ENCODE measurements at places on chromosomes 12 and 14. TPM values are rescaled to one million over a fixed set of nuclear protein-coding genes. Genes with fewer than 3 reads are reported as not detected.

- no peak for DNase-seq
These were observed 282.4 kb downstream of the DPF3 start for GRCh38 chr14:72611506-72611905.

DNA sequence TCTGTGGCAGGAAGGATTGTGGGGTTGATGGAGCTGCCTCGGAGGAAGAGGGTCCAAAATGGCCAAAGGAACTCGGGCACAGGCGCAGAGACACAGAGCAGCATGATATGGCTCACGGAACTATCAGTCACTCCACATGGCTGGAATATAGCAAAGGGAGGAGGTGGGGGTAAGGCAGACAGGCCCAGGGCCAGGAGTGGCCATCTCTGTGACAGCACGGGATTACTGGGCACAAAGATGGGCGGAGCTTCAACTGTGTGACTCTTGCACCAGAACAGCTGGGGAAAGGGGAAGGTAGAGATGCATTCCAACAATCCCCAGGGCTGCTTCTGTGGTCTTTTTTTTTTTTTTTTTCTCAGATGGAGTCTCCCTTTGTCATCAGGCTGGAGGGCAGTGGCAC lies 24.8 kb upstream of the EML1 start:
- DNase-seq: no peak

GRCh38 chr14:92637228-92637627 lies 111.2 kb downstream of the LGMN start:
- DNase-seq: no peak

DNA sequence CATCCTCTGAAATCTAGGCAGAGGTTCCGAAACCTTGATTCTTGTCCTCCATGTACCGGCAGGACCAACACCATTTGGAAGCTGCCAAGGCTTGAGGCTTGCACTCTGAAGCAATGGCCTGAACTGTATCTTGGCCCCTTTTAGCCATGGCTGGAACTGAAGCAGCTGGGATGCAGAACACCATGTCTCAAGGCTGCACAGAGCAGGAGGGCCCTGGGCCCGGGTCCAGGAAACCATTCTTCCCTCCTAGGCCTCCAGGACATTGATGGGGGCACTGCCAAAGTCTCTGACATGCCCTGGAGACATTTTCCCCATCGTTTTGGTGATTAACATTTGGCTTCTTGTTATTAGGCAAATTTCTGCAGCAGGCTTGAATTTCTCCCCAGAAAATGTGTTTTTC lies 198.7 kb downstream of the EFCAB11 start:
- DNase-seq: no peak

- DNase-seq: no peak
These were observed 23.8 kb downstream of the SLC38A1 start for GRCh38 chr12:46244997-46245396.

DNA sequence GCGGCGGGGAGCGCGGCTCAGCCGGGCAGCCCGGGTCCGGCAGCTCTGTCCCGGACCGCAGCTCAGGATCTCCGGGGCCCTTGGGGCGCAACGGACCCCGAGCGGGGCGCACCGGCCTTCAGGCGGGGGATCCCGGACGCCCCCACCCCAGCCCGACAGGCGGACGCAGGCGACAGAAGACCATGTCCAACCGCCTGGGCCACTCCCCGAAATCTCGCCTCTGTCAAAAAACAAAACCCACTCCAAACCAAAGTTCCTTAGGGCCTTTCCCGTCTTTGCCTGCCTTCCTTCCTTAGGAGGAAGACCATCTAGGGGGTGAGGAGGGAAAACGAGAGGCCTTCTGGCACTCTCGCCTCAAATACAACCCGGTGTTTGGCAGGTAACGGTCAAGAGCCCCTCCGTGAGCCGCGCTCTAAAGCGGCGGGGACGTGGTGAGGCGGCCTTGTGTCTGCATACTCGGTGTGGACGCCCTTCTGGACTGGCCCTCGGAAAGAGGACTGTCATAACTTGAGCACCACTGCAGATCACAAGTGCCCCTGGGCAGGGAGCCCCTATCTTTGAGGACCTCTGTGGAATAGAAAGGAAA lies 604 bp downstream of the HCFC2 start:
- DNase-seq: no peak

- no peak for DNase-seq
These were observed 8.5 kb upstream of the CFL2 start for GRCh38 chr14:34722723-34723545.

DNA sequence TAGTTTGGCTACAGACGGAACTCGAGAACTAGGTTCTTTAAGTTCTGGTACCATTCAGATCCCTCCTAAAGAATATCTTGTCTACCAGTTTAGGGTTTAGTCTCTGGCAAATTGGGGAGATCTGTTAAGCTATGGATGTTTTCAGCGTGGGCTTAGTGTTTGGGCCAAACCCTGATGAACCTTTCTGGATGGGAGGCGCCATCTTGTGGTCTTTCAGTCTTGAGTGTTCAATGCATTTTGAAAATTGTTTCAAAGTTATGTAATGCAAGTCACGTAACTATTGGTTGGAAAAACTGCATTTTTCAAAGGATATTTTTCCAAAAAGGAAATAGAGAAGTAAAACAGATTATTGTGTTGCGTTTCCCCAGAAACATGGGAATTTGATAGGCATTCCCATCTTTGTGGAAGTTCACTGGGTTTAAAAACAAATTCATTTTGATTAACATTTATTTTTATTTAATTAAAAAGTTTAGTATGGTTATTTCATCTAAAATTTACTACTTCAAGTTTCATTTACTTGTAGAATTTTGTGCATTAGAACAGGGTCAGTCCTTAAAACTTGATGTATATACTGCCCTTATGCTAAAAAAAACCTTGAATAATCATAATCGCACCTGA lies 169.0 kb downstream of the PRIMA1 start:
- no peak for DNase-seq

DNA sequence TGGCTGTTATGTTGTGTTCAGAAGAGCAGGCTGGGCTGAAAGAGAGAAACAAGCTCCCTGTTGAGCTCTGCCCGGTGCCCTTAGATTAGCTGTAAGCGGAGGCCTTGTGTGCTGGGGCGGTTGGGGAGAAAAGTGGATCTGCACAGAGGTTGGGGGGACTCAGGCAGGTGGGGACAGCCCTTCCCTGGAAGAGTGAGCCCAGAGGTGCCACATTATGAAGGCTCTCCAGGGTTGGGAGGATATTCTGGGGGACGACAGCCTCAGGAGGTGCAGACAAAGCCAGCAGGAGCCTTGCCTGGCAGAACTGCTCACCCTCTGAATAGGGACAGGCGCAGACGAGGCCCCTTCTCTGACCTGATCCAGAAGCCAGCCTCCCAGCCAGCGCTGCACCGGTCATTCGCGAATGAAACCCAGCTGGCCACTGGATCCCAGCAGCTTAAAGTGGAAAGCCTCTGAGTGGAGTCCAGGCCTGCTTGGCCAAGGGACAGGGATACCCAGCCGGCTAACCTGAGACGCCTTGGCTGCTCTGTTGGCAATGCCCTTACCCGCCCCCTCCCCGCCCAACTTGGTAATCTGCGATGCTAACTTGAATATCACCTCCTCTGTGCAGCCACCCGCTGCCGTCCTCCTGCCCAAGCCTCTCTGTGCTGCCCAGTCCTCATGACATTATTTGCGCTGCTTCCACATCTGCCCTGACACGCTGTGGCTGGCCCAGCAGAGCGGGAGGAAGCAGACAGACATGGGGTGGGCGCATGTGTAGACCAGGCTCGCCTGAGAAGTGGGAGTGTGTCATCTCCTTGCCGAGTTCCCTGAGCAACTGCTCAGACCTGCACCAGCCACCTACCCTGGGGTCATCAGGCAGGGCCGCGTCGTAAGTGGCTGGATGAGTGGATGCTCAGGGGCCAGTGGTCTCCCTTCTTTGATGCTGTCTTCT lies 5.6 kb downstream of the HIP1R start:
- no peak for DNase-seq

GRCh38 chr12:122937622-122938091 lies 28.6 kb downstream of the ABCB9 start:
- no peak for DNase-seq

DNA sequence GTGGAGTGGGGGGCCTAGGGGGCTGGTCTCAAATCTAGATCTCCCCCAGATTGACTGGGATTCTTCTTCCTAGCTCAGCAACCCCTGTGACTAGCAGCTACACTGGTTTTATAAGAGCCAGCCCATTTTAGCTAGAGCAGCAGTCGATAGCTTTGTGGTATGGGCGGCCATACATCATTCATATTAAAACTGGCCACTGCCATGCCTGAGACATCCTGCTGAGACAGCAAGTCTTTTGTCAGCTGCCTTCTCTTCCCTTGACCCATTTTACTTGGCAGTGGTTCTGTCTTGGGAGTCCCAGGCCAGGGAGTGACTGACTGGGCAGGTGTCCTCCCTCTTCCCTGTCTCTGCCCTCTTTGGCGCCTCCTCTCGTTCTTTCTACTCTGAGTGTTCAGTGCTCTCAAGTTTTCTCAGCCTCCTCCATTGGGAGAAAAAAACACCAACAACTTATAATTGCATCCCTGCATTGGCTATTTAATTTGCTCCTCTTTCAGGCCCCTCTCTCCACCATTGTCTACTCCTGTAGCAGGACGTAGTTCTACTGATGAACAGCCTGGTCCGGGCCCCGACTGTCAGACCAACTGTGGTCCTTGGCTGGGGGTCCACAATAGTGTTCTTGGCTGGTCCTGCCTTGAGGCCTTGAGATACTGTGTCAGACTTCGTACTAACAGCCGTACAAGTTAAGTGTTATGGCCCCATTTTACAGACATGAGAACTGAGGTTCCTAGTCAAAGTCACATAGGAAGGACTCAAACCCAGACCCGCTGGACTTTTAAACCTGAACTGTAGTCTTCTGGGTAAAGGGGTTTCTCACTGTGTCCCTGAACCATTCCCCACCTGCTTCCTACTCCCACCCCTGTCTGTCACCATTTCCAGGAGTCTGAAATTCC lies 18.3 kb upstream of the JDP2 start:
- DNase-seq: no peak

DNA sequence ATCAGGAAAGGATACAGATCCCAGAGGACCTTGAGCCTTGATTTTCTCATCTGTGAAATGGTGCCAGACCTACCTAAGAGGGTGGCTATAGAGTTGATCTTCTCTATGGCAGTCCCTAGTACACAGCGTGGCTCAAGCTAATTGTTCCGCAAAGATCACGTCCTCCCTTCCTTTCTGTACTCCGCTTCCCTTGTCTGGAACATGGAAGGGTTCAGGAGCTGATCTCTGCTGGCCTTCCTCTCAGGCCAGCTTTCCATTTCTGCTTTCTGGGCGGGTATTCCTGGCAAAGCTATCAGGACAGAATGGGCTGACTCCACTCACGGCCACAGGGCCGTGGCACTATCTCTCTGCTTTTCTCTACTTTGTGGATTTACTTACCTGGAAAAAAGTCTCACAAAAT lies 6.5 kb downstream of the CAMKK2 start:
- DNase-seq: no peak

DNA sequence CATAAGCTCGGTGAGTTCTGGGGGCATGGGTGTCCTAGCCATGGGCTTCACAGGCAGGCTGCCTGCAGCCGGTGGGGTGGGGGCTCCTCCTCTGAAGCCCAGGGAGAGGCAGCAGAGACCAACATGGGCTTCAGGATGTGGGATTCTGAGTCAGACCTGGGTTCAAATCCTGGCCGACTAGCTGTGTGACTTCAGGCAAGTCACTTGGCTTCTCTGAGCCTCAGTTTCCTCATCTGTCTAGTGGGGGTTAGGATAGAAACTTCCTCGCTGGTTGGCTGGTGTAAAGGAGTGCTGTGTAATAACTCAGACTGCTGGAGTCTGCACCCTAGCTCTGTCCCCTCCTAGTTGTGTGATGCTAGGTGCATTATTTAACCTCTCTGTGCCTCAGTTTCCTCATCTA lies 12.2 kb downstream of the RNFT2 start:
- no peak for DNase-seq

- no peak for DNase-seq
These were observed 15.4 kb upstream of the ANKLE2 start for GRCh38 chr12:132776816-132777568.

- no peak for DNase-seq
These were observed 89.8 kb downstream of the WSCD2 start for GRCh38 chr12:108218921-108219320.

Gene TNS2
- total RNA-seq: 121 TPM

Gene NEUROD4
- total RNA-seq: not detected

Gene NDRG2
- 169 TPM for total RNA-seq

Measured in omental fat pad (tissue), 4 donors.